ENCODE measurements at places on chromosomes 2 and 18.

GRCh38 chr2:64114063-64114911, 29.9 kb downstream of the PELI1 start:
- DNase-seq, result no peak

DNA sequence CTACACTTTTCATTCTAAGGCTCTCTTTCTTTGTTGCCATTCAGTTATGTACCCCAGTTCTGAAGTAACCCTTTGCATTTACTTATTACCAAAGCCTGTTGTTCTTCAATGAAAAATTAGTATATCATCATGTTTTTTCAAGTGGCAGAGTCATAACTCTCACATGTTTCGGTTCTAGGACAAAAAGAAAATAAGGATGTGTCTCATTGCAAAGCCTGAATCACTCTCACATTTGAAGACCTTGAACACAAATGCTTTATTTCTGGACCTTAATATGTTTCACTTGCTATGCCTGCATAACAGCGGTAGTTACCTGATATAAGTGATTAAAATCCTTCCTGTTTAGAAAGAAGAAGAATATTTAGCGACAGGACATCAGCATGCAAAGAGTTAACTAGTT, 49.1 kb downstream of the ZEB2 start:
- DNase-seq, result no peak

DNA sequence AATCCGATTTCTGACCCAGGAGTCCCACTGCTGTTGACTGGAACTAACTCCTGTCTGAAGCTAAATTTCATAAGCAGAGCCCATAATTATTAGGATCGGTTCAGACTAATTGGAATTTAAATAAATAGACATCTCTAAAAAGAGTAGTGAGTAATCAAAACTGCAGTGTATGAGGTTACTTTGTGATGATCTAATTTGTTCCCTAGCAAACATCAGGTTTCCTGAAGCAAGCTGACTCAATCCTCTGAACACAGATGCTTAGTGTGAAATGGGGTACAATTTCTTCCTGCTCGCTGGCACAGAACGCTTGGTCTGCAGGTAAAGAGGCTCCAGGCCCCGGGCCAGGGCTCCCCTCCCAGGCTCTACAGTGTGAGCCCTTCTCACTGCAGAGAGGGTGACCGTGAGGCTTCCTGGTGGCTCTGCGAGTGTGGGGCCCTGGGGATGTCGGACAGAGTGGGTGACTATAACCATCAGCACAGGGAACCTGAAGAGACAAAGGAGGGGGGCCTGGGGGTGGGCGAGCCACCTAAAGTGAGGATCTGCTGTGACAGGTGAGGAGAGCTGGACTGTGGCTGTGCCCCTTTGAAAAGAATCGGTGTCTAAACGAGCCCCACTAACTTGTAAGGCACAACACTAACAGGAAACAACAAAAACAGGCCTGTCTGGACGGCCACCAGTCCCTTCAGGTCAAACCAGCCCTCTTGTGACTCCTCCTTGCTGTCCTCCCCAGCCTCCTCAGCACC, 20.2 kb downstream of the CHST10 start:
- DNase-seq, result no peak

DNA sequence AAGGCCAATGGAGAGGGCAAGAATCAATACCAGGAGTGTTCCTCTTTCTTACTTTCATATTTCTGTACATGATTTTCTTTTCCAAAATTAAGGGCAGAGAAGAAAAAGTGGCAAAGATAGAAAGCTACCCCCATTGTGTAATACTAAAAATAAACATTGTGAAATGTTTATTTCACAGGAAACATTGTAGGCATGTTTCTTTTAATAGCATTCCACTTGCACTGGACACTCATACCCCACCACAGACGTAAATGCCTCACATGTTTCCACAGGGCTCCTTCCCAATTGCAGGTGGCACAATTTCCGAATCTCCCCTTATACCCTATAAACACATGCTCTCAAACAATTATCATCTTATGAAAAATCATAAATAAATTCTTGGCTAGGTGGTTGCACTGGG, 645.1 kb upstream of the SETBP1 start:
- DNase-seq, result no peak

DNA sequence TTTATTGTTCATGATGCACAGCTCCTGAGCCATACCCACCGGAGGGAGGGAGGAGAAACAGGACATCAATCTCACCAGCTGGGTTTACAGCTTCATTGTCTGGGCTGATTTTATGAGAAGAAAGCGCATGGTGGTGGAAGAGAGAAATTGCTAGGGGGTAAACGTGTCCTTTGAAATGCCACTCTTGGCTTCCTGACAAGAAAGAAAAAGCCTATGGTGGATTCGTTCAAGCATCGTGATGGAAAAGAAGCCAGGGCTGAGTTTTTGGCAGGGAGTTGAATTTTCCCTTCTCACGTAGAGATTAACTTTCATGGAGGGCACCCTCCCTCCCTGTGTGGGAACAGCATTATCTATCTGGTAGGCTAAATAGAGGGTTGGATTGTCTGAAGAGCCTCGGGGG, 502.0 kb downstream of the SLC4A3 start:
- DNase-seq, result no peak

DNA sequence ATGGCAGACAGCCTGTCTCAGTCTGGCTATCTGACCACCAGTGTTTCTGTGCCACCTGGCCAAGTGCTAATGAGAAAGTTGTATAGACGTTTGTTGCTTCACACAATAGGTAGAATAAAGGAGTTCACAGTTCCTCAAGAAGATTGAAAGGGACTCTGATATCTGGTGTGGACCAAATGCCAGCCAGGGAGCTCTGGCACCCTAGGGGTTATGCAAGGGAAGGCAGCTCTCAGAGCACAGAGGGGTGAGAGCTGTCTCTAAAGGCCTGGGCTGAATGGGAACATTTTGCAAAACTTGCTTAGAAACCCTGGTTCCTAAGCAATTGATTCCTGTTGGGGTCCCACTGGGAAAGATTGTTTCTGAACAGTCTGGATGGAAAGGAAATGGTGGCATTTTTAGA, 553.8 kb downstream of the EPHA4 start:
- DNase-seq, result no peak

GRCh38 chr2:4091869-4092268, 388.5 kb downstream of the DCDC2C start:
- no peak for DNase-seq

DNA sequence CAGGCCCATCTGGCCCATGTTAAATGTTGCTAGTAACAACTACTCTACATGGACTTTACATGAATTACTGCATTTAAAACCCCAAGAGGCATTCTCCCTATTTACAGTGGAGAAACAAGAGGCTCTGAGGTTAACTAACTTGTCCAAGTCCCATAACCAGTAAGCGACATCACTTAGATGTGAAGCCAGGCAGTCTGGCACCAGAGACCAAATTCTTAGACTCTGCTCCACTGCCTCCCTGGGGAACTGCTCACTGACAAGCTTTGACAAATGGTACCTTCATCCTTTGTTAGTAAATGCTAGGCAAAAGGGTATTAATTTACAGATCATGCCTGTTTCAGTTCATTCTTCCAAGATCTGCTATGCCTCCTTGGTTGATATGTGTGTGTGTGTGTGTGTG, 124.8 kb downstream of the AFF3 start:
- no peak for DNase-seq

DNA sequence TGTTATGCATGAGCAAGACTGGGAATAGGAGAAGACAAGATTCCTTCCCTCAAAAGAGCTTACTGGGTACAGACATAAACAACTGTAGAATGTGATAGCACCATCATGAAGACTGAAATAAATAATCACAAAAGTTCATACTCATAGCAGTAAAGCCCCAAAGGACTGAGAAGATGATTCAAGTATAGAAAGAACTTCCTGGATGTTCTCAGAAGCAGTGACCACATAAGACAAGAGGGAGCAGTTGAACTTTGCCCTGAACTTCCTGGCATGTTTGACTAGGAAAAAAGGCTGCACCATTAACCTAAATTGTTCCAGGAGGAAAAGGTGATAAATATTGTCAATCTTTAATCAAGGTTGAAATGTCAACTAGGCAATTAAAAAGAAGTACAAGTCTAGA, 57.8 kb upstream of the CCDC141 start:
- no peak for DNase-seq

DNA sequence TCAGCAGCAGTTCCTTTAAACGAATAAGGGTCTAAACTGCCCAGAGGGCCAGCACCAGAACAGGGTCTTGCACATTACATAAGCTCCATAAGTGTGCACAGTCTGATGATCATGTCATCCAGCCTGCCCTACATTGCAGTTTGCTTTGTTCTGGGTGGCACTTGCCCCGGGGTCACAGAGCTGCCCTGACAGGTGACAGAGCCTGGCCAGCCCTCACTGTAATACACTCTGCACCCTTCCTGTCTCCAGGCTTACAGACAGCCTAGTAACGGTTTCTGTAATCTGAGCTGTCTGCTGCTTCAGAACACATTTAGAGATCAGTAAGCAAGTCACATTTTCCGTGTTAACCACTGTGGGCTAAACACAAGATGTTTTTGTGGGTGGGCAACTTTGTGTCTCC, 213.3 kb downstream of the FAM210A start:
- DNase-seq, result no peak

GRCh38 chr2:169670215-169670651, 24.0 kb downstream of the CFAP210 start:
- no peak for DNase-seq

- no peak for DNase-seq
Observed at GRCh38 chr2:240995041-240996021, 3.1 kb upstream of the SNED1 start.

DNA sequence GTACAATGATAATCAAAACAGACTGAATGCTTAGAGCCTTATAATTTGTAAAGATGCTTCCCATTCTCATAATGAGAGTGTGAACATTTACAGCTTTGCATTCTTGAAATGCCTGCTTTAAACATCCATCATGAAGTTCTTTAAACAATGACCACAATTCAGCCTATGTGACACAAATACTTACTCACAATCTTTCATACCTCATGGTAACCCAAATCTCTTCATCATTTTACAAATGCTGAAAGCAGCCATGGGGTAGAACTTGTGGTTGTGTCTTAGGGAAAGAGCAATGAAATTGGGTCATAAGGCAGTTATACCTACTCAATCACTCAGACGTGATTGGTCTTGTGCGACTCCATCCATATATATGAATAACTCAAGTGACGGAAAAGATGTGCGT, 140.7 kb downstream of the RND3 start:
- DNase-seq, result no peak

- DNase-seq, result no peak
Observed at GRCh38 chr2:100905132-100905805, 85.3 kb downstream of the NPAS2 start.

GRCh38 chr2:149767516-149767974, 180.0 kb upstream of the MMADHC start:
- DNase-seq, result no peak

DNA sequence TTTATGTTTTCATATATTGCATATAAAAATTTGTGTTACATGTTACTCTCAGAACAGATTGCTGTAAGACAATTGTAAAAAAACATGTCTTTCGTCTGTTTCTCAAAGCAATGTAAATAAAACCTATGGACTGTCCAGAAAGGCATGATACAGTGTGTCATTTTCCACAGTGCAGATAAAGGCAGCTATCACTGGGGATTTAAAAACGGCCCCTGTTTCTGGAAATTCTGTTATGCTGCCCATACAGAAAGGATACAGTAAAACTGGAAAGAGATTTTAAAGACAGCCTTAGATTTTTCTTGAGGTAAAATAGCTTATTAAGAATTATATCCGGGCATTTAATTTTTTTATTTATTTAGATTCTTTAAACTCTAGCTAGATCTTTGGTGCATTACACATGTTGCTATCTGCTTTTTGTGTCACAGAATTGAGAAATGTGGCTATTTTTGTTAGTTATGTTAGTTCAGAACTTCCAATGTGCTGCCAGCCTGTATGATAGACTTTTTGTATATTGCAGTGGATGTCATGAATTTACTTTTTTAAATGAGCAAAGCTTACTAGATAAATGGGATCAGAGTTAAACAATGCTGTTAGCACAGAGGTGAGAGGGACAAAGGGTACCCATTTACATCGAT, 859 bp upstream of the INO80D start:
- no peak for DNase-seq

- peak; percentile 54 for DNase-seq
Observed at GRCh38 chr2:60674524-60675165, 81.4 kb upstream of the PAPOLG start.

GRCh38 chr2:10278029-10278762, 24.5 kb upstream of the HPCAL1 start:
- no peak for DNase-seq

- DNase-seq, result no peak
Observed at GRCh38 chr2:406231-406630, 118.3 kb upstream of the ALKAL2 start.

GRCh38 chr2:16258350-16258749, 318.0 kb downstream of the MYCN start:
- DNase-seq, result no peak

- DNase-seq, result no peak
Observed at GRCh38 chr2:127650041-127650784, 4.3 kb downstream of the GPR17 start.

- DNase-seq, result no peak
Observed at GRCh38 chr2:79670198-79670597, 157.3 kb downstream of the CTNNA2 start.

DNA sequence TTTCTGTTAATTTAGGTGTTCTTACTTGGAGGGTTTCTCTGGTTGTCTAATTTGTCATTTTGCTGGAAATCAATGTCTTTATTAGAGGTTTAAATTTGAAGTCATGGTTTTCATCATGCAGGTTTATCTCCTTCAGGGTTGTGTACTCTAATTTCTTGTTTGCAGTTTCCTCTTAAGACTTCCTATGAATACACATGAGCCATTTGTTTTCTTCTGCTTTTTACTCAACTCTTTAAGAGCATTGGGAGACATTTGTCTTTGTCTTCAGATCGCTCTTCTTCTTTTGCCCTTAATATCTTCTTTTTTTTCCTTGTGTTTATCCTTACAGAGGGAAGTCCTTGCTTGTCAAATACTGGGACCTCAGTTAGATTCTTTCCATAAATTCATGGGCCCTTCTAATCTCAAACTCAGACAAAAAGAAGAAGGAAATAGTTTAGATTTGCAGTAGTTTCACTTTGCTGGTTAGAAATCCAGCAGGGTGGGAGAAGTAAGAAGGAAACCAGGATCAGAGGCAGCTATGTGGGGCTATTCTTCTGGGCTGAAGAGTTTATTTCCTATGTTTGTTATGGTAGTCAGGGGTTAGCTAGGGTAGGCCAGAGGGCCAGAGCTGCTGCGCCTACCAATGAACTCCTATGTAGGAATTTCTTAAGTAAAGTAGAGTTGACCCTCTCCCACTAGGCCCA, 176.6 kb downstream of the DYSF start:
- no peak for DNase-seq

DNA sequence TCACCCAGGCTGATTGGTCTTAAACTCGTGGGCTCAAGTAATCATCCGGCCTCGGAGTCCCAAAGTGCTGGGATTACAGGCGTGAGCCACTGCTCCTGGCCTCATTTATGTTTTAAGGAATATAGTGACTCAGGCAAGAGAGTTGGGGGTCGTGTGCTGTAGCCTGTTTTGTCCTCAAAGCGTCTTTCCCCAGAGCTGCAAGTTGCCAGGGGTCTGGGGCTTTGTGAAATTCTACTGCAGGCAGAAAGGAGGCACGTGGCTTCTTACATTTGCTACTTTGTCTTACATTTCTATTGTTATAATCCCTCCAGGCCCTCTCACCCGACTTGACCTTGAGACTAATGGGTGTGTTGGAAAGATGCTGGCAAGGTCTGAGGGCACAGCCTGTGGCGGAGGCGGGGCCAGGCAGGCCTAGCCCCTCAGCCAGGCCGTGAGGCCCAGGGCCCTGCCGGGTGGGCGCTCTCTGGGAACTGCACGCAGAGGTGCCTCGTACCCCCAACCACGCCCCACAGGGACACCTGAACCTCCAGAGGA, 85.8 kb upstream of the NDUFV2 start:
- no peak for DNase-seq
